ENCODE measurements at places on chromosomes 2 and 18. TPM values are rescaled to one million over a fixed set of nuclear protein-coding genes. Genes with fewer than 3 reads are reported as not detected.

Gene FEV
- total RNA-seq, result not detected

- no peak for DNase-seq
These were observed 79.4 kb downstream of the XRCC5 start for GRCh38 chr2:216188559-216188850.

DNA sequence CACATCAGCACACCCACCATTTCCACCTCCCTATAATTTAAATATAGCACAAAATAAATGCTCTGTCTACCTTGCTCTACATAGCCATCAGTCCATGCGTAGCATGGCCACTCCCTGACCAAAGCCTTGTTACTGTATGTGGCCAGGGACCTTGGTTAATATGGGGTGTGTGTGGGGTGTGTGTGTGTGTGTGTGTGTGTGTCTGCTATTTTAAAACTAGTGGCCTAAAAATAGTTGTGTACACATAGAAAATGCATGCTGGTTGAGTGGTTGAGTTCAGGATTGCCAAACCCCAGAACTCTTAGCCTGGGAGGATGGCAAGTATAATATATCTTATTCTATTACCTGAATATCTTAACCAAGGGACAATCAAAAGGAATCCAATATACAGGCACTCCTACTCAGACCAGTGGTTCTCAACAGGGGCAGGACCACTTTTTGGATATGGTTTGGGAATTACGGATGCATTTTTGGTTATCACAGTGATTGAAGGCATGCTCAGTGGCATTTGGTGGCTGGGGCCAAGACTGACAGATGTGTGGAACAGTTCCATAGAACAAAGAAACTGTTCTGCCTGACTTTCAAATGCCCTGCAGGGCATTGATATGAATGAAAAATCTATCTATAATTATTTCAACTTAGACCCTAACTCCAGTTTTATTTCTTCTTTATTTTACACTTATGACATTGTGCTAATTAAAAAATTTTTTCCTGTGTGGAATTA is 72.3 kb upstream of the PSME4 start:
- no peak for DNase-seq

- no peak for DNase-seq
These were observed 678.4 kb downstream of the ERBB4 start for GRCh38 chr2:211860224-211860623.

- DNase-seq, result no peak
These were observed 281.9 kb downstream of the FIGN start for GRCh38 chr2:163453920-163454319.

Measured in glomerular endothelial cell (primary cell).